Pulmonary artery endothelial cell (primary cell): ENCODE measurements at places on chromosomes 2 and 18. TPM values are rescaled to one million over a fixed set of nuclear protein-coding genes. Genes with fewer than 3 reads are reported as not detected.

DNA sequence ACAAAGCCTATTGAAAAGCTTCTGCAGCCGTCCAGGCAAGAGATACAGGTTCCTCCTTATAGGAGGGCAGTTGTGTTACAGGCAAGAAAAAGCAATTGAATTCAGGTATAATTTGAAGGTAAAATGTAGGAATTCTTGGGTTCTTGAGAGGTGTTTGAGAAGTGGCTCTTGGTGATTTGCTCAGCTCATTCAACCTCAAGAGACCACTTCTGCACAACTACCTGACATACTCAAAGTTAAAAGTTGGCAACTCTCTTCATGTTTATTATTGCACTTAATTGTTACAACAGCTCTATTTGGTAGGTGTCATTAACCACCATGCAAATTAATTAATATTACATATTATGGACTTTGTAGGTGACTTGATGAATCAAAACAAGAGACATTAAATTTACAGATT, 753.2 kb downstream of the ADCYAP1 start:
- no peak for DNase-seq

DNA sequence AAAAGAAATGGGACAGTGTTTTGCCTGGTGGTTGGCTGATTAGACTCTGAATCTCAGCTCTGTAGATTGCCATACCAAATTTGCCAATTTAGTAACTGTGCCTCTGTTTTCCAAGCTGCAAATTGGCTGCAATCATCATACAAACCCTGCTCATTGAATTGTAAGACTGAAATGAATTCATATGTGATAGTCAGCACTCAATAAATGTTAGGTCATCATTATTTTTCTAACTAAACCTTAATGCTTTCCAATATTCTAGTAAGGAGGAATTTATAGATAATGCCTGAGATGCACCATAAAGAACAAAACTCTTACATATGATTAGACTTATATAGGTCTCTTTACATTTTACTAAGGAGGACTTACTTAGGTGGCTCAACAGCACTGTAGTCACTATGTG, 85.3 kb downstream of the DNER start:
- no peak for DNase-seq

DNA sequence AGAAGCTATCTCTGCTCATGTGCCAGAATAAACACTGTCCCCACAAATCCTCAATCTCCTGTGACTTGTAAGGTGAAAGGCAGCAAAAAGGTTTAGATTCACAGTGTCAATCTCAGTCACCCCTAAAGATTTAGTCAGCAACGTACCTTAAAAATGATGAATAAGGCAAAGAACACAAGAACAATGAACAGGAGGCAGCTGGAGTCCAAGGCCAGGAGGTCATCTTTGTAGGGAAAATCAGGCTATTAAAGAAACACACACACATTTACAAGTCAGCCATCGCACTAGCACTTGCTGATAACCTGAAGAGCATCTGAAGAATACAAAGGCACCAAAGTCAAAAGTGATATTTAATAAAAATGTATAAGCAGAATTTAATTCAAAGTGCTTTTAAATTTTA, 16.6 kb downstream of the LAPTM4A start:
- peak; percentile 56 for DNase-seq

DNA sequence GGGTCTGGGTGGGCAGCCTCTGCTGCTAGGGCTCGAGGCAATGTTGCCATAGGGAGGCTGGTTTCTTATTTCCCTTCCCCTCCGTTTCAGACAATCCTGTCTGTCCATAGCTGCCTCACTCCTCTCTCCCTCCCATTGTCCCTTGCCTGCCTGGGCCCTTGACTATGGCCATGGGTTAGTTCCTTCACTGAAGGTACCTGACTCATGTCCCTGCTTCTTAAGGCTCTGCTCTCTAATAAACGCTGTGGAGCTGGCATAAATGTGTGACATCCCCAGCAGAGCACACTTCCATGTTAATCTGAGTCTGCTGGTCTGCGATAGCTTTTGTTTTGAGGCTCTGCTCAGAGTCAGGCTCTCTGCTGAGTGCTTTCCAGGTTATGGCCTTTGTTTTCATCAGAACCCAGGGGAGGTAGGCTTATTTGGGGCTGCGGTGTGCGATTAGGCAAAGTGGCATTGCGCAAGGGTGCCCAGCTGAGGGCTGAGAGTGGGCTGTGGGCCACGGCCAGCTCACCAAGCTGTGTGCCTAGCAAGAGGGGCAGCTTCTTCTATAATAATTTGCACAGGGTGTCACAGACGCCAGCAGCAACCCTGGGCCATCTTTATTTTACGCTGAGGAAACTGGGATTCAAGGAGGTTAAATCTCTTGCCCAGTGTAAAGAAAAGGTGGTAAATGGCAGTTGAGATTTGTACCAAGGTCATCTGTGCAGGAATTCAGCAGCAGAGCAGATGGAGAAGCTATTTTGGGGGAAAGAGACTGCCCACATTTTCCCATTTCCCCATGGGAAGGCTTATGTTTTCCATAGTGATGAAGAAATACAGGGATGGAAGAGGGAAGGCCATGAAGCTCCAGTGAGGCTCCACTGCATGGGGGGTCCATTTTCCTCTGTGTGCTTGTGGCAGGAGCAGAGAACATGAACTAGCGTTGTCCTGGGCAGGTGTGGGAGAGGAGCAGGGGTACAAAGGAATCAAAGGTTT, 25.6 kb downstream of the MRPL33 start:
- no peak for DNase-seq

DNA sequence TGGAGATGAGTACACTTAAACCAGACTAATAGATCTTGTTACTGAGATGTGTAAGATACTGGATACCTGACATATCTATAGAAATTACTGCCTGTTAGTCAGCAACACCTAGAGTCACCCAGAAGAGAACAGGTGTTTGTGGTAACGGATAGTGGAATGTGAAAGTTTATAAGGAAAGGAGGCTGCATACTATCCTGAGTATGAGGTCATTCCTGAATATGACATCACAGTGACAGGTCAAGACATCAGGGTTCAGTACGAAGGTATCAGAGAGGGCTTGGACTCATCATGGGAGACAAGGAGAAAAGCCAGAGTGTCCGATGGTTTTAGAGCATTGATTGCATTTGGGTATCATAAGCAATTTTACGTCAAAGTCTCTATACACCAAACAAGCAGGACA, 55.3 kb downstream of the ABCA12 start:
- DNase-seq = no peak

Gene MATN3
- total RNA-seq = 0.95 and 1.1 TPM in 2 replicates

Gene KCNF1
- 0.04 and 0.20 TPM in 2 replicates for total RNA-seq

- DNase-seq = no peak
Observed at GRCh38 chr2:55555977-55556376, 36.5 kb downstream of the CFAP36 start.

DNA sequence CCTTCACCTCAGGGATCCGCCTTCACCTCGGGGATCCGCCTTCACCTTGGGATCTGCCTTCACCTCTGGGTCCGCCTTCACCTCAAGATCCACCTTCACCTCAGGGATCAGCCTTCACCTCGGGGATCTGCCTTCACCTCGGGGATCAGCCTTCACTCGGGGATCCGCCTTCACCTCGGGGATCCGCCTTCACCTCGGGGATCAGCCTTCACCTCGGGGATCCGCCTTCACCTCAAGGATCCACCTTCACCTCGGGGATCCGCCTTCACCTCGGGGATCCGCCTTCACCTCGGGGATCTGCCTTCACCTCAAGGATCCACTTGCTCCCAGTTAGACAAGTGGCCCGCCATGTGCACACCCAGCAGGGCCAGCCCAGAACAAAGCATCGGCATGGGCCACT, 7.3 kb downstream of the KIF1A start:
- DNase-seq = no peak

GRCh38 chr2:159051661-159052060, 83.2 kb downstream of the TANC1 start:
- DNase-seq = no peak

- no peak for DNase-seq
Observed at GRCh38 chr18:47775961-47776360, 154.5 kb downstream of the SMAD2 start.

GRCh38 chr18:293536-293935, 25.7 kb upstream of the THOC1 start:
- DNase-seq = no peak
